Parietal lobe (tissue), 2 donors: ENCODE measurements at places on chromosomes 5 and 9. TPM values are rescaled to one million over a fixed set of nuclear protein-coding genes. Genes with fewer than 3 reads are reported as not detected.

JAKMIP2 gene
- total RNA-seq = 75.7 TPM

EQTN gene
- 8.1 TPM for total RNA-seq

ATP10B gene
- total RNA-seq = 7.2 TPM

CTXN3 gene
- total RNA-seq = 0.63 TPM

TLR4 gene
- total RNA-seq = 4.1 TPM

TEK gene
- 7.2 TPM for total RNA-seq

GABRA6 gene
- not detected for total RNA-seq

C5orf63 gene
- 10.0 TPM for total RNA-seq

TSLP gene
- not detected for total RNA-seq

SPINK13 gene
- total RNA-seq = not detected
